ENCODE measurements at places on chromosomes 11 and 22.

DNA sequence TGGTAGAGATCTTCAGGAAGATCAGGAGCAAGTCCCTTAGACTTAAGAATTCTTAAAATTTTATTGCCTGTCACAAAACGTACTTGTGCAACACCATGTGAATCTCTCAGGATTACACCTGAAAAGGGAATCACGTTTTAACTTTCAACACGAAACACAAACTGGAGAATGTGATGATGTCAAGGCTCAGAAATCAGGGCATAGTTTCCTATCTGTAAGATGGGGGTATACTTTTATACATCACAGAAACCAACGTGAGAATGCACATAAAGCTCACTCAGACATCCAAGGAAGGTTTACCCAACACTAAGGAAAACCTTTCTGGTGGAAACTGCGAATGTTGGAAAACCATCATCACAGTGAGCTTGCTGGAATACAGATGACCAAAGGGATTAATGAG, 2.0 kb downstream of the RPS13 start:
- DNase-seq: no peak

DNA sequence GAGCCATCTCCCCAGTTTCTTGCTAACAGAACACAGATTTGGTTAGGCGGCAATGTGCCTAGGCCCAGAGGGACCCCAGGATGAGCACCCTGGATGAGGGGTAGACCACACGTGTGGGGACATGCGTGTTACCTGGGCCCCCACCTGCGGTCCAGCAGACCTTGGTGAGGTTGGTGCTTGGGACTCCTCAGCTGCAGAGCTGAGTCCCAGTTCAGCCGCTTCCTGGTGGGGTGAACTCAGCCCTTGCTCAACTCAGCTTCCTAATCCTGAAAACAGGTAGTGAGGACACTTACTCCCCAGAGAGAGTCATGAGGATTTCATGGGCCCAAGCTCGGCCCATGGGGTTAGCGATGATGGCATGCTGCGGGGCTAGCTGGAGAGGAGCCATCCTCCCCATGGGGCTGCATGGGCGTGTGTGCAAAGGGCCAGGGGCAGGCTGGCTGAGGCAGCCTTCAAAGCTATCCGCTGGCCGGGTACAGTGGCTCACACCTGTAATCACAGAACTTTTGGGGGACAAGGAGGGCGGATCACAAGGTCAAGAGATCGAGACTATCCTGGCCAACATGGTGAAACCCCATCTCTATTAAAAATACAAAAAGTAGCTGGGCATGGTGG, 46.9 kb upstream of the SHISAL1 start:
- DNase-seq: no peak

GRCh38 chr11:2265396-2265795, 5.0 kb downstream of the ASCL2 start:
- DNase-seq: no peak

GRCh38 chr11:92576315-92576714, 351.7 kb downstream of the FAT3 start:
- DNase-seq: no peak

DNA sequence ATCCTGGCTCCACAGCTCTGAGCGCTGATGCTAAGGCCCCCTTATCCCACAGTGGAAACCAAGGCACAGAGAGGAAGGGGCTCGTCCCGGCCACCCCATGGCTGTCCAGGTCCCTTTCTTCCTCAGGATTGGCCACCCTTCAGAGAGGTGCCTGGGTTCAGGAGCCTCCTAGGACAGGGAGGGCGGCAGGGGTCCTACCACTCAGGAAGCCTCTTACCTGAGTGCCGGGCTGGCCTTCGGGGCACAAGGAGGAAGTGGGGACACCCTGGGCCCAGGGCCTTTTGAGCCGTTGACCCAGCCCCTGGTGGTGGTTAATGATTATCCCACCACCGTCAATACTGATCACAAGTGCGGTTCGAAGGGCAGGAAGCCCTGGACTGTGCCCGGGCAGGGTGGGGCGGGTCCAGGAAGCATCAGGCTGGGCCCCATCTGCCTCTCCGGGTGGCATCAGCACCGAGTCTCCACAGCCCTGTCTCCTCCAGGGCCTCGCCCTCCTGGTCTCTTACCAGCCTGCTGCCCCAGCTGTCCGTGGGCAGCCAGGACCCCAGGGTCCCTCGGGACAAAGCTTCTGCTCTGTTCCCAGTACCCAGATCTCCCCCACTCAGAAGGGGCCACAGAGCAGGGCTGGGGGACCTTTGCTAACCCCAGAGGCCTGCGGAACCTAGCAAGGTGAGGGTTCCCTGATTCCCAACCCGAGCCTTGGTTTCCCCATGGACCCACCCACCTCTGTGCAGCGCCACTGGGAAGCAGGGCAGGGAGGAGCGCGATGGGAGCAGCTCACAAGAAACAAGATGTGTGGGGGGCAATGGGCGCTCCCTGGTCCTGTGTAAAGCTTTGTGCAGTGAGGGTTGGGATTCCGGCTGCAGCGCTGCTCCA, 15.0 kb upstream of the EHD1 start:
- no peak for DNase-seq

DNA sequence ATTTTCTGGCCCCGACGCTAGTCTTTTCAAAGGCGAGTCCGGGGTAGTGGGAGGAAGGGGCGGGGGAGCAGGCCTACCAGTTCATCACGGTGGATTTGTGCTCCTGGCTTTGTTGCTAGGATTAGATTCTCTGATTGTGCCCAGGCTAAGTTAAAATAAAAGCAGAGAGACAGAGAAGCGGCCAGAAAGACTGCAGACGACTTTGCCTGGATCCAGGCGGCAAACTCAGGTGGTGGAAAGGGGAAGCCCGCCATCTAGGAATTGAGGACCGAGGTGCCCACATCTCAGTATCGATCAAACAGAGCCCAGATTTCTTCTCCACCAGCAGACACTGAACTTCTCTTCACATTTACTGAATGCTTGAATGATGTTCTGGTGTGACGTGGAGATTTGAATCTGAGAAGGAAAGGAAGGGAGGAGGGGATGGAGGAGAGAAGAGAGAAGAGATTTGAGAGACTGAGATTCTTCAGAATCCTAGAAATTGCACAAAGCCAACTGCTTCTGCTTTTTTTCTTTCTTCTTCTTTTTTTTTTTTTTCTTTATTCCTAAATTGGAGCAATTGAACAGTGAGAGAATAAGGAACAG, 2.7 kb downstream of the FAT3 start:
- DNase-seq: no peak

GRCh38 chr22:44363013-44363979, 50.5 kb upstream of the SHISAL1 start:
- DNase-seq: no peak

- no peak for DNase-seq
Measured at GRCh38 chr11:95245038-95245437, 14.0 kb upstream of the SESN3 start.

DNA sequence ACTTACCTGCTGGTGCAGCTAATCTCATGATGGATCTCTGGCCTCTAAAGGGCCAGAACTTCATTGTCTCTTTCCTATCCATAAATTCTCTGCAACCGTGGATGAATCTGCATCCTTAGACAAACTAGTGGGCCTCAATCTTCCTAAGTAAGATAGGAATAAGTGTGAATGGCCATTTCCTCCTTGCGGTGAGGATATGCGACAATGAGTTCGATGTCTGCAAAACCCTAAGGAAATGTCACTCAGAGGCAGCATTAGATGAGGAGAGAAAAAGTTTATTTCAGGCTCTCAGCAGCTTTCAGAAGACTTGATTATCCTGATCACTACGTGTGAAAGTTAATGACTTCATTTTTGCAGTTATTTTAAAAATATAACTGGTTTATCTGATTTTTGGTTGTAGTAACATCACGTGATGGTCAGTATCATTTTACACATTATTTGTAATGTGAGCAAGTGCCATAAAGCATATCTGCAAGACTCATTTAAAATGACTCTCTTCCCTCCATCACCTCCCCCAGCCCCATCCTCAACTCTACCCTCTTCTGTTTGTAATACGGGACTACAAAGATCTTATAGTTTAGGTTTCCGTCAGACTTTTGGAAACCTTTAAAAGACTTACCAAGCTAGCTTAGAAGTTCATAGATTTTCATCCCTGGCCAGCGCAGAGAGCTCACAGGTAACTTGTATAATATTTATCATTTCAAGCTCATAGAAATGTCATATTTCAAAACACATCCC, 10.2 kb downstream of the GRAP2 start:
- DNase-seq: peak; percentile 51

DNA sequence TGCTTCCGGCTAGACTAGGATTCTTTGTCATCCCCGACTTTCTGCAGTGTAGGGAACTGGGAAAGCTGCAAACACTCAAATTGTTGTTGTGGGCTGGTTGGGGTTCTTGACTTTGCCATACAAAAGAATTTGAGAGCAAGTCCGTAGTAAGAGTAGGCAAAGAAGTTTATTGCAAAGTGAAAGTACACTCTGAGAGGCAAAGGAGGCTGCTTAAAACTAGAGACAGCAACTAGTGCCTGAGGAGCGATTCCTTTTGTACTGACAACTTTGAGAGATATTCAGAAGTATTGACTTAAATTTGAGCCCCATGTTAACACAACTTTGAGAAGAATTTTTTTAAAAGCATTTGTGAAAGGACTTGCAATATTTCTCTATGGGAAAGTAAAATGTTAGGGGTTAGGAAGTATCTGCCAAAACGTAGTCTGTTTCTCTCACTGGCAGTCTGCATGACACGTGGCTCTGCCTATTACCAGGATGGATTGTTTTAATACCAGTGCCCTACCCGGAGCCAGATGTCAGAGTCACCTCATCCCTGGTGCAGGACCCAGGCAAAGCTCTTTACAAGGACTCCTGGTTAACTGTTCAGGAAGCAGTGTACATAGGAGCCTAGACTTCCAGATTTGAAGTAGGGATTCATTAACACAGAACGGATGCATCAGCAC, 85.0 kb upstream of the CLPB start:
- DNase-seq: no peak

DNA sequence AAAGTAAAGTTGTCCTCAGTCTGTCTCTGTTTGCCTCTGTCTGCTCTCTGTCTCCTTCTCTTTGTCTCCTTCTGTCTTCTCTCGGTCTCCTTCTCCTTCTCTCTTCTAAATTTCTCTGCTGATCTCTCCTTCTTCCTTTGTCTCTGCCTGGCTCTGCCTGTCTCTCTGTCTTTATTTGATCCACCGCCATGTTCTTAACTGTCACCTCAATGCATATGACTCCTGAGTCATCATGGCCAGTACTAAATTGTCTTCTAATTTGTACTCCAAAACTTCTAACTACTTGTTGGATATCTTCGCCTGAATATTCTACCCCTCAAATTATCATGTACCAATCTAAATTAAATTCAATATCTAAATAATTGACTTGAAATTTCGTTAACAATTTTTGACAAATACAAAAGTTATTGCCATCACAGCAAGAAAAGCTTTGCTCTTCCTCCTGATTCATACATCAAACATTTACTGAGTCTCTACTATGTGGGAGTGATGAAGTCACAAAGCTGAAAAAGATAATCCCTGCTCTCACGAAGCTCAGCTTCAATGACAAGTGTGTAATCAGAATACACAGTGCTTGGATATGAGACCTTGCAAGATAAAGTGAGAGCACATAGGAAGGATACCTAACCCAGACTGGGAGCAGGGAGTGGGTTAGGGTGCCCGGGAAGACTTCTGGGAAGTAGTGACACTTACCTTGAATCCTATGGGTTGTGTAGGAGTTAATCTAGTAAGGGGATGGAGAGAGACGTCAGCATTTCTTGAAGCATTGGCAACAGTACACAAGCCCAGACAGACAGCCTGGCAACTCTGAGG, 193.0 kb downstream of the MAML2 start:
- DNase-seq: no peak

- DNase-seq: no peak
Measured at GRCh38 chr11:36116161-36116560, 172.3 kb downstream of the LDLRAD3 start.

- no peak for DNase-seq
Measured at GRCh38 chr11:66051371-66051765, 796 bp upstream of the SF3B2 start.

DNA sequence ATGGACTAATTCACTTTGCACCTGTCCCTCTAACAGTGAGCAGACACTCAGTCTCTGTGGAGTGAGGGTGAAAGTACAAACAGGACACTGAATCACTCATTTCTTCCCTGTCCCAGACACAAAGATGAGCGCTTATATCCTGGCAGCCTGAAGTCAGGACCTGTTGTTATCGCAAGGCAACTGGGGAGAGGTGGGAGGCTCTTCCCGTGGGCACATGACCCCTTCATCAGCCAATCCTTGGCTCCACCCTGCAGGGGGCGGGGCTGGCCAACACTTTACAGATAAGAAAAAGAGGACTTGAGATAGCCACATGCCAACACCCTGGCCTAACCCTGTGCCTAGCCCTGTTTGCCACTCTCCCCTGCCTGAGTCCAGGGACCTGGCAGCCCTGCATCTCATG, 29.5 kb upstream of the TESMIN start:
- DNase-seq: no peak

GRCh38 chr11:116217006-116217405, 555.8 kb downstream of the BUD13 start:
- DNase-seq: peak; percentile 1

DNA sequence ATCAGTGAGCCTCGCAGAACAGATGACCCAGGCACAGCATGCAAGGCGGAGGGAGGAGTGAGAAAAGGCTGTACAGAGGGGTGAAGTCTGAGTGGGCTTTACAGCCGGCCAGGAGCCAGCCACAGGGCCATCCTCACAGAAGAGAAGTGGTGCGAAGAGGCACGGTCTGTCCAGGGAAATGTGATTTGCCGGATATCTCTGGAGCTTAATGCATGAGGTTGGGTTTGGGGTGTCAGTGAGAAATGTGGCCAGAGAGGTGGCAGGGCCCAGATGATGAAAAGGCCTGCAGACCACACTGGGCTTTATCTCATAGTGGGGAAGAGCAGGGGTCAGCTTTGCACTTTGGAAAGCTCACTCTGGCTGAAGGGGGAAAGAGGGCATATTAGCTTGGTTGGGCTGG, 255.2 kb downstream of the BUD13 start:
- DNase-seq: no peak

- no peak for DNase-seq
Measured at GRCh38 chr22:30291058-30291892, 2.0 kb upstream of the CASTOR1 start.

- DNase-seq: no peak
Measured at GRCh38 chr11:134339756-134340155, 8.0 kb downstream of the GLB1L2 start.

DNA sequence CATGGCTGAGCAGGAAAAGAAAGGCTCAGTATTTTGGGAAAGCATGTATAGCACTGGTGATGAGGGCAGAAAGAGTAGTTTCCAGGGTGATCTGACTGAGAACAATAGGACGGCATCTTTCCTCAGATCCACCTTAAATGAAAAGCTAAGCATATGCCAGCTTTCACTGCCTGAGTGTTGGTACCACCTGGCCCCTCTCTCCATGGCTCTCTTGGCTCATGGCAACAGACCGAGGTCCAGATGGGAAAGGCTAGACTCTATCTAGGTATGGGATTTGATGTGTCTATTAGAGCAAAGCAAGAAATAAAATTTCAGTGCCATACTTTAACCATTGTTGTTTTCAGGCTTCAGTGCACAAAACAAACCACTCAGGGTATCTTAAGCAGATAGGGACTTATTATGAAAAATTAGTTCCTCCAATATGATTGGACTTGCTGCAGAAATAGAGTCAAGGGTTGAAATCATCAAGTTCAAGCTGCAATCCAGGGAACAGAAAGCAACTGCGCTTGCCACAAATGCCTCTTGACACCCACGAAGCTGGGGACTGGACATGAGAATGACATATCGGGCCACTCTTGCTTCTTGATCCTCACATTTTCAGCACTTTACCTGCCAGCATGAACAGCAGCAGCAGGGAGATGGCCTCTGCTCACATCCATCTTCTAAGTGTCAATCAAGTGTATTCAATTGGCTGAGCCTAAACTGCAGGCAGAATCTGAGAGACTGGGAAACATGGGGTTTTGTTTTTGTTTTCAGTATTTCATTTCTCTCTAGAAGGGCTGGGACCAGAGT, 64.0 kb upstream of the SNX19 start:
- DNase-seq: no peak
